Activated naive CD4-positive, alpha-beta T cell (primary cell): ENCODE measurements at places on chromosomes 12 and 14.

DNA sequence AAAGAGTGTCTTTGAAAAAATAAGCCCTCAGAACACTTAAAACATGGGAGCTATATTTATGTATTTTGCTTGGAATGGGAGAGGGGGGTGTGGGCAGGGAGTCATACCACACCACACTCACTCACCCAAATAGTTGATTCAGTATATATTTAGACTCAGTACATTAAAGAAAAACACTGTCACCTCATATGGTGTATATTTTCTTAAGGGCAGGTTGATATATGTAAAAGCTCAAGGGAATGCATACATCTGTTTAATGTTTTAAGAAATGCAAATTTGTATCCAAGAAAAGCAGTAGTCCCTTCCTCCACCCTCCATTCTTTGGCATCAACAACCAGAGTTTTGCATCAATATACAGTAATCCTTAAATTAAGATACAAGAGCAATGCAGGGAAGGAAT is 1.4 kb downstream of the NFYB start:
- no peak for DNase-seq

- DNase-seq, result no peak
Measured at GRCh38 chr12:112543751-112544150, 125.0 kb downstream of the PTPN11 start.

GRCh38 chr14:61300754-61301153 is 19.6 kb upstream of the TMEM30B start:
- DNase-seq, result no peak

GRCh38 chr12:42296503-42297109 is 29.3 kb downstream of the ZCRB1 start:
- no peak for DNase-seq

GRCh38 chr12:96265400-96265799 is 71.2 kb downstream of the ELK3 start:
- no peak for DNase-seq

DNA sequence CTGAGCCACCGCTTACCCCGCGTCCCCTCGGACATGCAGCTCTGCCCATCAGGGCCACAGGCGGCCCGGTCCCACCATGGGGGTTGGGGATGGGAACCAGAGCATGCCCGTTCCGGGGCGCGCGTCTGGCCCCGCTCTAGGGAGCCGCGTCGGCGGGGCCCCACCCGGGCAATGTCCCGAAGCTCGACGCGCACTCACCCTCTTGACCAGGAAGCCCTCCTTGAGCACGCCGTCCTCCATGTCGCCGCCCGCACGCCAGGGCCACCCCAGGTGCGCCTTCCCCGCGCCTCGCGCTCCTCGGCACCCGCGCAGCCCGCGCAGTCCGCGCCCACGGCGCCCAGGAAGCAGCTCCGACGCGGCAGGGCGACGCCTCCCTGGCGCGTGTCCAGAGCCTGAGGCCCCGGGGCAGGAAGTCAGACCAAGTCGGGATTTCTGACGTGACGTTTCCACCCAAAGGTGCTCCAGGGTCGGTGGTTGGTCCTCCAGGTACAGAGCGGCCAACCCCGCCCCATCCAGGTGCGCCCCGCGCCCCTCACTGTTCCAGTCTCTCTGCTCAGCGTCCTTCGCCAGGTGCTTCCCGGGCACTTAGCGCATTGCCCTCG is at the start of gene PLEK2:
Gene PLEK2 (minus strand): TSS at position 346 of the 602 bp plus-strand sequence. CDS start 106 bp downstream, at position 240.
- peak; percentile 34 for DNase-seq

DNA sequence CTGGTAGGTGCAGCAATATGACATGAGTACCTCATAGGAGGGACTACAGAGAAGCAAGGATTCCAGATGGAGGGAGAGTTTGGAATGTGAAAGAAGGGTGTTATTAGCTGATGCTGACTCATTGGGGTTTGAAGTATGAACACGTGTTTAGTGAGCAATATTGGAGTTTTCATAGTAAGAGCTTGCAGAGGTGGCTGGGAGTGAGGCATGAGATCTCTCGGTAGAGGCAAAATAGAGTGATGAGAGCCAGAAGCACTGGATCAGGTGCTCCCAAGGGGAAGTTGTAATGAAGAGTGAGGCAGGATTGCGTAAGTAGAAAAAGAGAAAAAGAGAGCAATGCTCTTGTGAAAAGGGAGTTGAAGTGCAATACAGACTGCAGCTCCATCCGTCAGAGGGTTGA is 42.1 kb downstream of the MGST1 start:
- DNase-seq, result no peak

DNA sequence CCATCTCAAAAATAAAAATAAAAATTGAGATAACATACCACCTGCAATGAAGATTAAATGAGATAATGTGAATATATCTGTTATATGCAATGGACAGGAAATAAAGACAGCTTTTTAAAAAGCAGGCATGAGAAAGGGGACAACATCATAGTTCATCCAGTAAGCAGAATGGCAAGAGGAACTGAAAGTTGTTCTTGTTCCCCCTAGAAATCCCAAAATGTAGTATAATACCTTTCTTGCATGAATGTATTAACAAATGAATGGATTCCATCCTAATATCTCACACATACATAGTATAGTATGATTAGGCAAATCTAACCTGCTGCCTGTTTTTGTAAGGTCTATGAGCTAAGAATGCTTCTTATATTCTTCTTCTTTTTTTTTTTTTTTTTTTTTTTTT is 31.4 kb downstream of the FGD6 start:
- DNase-seq, result no peak

DNA sequence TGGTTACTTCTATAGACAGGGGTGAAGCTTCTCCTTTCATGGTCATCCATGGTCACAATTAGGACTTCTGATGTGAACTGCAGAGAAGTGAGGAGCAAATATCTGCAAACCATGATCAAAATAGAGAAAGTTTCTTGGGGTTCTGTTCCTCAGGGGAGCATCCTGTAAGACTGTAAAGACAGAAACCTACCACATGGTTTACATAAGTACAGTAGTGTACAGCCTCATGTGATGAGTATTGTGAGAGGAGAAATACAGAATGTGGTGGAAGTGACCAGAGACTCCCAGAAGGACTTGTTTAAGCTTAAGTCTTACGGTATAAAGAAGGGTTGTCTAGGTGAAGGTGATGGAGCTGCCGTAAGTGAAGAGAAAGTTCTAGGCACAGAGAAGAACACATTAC is 484.7 kb downstream of the LRIG3 start:
- DNase-seq, result no peak

- DNase-seq, result no peak
Measured at GRCh38 chr12:30437616-30438015, 258.1 kb downstream of the IPO8 start.

- DNase-seq, result no peak
Measured at GRCh38 chr12:131379738-131380137, 331.2 kb upstream of the SFSWAP start.

GRCh38 chr12:111175396-111176094 is 193.3 kb downstream of the PHETA1 start:
- no peak for DNase-seq

DNA sequence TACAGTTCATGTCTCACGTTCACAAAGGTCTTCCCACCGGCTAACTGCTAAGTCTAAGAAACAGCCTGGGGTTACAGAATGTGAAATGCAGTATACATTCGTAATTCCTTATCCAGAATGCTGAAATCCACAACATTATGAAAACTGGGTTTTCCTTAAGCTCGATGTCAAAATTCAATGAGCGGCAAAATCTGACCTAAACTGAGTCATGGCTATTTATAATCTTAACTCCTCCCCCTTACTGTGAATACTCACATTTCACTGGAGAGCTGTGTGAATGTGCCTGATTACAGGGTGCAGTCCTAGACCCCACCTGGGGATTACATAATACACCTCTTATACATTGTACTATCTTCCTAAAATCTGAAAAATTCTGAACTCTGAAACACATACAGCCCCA is 35.3 kb downstream of the STX2 start:
- no peak for DNase-seq

- no peak for DNase-seq
Measured at GRCh38 chr14:99363051-99363450, 91.1 kb upstream of the BCL11B start.

- DNase-seq, result no peak
Measured at GRCh38 chr12:67193704-67194103, 75.5 kb upstream of the CAND1 start.

GRCh38 chr14:87995500-87996290 is 2.7 kb upstream of the GALC start:
- DNase-seq, result no peak
